Mesenchymal stem cell (in vitro differentiated cells and primary cell): ENCODE measurements at places on chromosomes 12 and 14.

DNA sequence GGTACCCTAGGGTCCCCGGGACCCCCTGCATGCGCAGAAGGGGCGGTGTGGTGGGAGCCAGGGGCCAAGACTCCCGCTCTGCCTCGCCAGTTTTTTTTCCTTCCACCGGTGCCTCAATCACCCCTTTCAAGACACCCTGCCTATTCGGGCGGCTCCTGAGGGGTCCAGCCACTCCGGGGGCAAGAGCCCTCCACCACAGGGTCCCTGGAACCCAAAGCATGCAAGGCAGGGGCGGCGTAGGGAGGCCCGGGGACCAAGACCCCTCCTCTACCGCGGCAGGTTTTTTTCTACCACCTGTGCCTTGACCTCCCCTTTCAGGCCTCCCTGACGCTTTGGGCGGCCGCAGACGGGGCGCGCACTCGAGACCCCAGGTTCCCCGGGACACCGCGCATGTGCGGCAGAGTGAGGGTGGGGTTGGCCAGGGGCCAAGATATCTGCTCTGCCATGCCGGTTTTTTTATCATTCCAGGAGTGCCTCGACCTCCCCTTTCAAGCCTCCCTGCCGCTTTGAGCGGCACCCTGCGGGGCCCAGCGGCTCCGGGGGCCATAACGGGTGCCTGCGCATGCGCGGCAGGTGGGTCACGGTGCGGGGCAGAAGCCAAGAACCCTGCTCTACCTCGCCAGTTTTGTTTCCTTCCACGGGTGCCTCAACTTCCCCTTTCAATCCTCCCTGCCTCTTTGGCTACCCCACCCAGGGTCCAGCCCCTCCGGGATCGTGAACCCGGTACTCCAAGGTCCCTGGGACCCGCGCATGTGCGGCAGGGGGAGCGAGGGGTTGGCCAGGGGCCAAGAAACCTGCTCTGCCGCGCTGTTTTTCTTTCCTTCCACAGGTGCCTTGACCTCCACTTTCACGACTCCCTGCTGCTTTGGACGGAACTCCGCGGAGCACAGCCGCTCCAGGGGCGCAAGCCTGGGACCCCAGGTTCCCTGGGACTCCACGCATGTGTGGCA, 328.1 kb downstream of the ALG10 start:
- no peak for DNase-seq

DNA sequence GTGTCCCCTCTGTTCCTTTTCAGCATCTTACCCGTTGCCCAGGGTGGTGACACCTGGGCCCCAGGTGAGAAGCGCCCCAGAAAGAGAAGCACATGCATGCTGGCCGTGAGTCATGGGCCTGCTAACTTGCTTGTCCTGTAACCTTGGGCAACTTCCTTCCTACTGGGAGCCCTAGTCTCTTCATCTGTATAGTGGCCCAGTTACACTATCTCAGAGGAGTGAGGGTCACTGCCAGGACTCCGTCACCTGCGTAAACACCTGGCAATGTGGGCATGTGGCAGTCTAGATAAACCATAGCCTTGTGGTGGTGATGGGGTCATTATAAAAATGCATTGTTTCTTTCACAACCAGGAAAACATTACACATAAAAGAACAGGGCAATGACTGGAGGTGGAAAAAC, 125.2 kb downstream of the SLC25A47 start:
- no peak for DNase-seq

- DNase-seq = peak; percentile 54
These were observed 77.4 kb downstream of the FBXL14 start for GRCh38 chr12:1517007-1517406.

DNA sequence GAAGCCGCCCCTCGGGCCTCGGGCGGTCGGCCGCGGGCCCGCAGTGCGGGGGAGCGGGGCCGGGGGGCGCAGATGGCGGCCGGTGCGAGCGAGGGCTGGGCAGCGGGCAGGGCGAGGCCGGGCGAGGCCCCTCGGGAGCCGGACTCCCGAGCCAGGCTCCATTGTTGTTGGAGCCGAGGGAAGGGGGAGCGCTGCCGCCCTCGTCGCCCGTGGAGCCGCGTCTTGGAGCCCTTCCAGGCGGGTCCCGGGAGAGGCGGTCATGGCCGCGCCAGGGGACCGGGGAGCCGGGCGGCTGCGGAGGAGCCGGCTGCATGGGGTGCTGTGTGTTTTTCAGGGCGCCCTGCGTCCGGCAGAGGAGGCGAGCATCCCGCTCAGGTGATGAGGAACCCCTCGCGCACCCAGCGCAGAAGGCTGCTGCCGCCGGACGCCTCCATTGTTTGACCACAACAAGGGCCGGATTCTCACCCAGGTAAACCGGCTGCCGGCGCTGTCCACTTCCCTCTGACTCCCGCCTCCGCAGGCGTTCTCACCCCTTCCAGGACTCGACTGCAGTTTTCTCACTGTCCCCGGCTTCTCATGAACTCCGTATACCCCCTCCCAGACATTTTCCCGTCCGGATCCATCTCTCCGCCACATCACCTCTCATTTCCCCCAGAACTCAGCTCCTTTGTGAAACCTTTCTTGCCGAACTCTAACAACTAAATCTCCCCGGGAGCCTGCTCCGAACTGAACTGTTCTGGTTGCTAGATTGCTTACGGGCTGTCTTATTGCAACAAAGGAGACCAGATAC, 732 bp downstream of the ZNF664 start:
- DNase-seq = no peak
